ENCODE measurements at places on chromosomes 3 and 15.

DNA sequence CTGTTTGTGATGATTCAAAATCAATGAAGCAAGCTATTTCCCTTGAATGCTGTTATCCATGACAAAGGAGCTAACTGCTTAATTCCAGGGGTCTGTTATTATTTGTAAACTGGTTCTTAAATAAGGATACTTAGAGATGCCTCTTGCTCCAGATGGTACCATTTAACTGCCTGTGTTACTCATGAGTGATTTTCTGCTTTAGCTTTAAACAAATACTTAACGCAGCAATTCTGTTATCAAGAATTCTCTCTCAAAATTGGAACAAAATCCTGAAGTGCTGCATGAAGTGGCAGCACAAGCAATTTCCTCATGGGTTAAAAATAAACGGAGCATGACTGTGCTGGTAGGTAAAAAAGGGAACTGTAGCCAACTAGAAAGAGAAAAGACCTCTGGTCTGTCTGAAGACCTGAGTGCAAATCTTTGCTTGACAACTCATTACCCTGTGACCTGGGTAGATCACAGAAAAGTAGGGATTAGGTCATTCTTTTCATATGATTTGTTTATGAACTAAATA lies 62.5 kb upstream of the GBE1 start:
- DNase-seq: no peak

DNA sequence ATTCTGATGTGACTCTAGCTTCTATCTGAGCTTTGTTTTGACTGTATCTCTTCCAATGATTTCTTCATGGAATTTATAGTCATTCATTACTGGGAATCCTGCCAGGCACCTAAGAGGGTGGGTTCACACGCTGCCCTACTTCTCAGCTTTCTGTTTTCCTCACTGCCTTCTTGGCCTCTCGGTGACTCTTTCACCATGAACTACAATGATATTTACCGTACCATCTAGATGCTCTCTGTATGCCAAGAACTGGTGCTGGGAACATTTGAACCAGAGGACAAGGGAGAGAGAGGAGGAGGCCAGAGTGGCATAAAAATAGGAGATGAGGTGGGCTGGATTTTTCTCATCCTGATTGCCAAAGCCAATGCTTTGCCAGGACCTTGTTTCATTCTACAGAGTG lies 280.0 kb upstream of the P2RY1 start:
- DNase-seq: no peak

GRCh38 chr3:20182206-20182605 lies 3.8 kb downstream of the SGO1 start:
- no peak for DNase-seq

- no peak for DNase-seq
Measured at GRCh38 chr3:27680517-27681246, 41.4 kb downstream of the EOMES start.

DNA sequence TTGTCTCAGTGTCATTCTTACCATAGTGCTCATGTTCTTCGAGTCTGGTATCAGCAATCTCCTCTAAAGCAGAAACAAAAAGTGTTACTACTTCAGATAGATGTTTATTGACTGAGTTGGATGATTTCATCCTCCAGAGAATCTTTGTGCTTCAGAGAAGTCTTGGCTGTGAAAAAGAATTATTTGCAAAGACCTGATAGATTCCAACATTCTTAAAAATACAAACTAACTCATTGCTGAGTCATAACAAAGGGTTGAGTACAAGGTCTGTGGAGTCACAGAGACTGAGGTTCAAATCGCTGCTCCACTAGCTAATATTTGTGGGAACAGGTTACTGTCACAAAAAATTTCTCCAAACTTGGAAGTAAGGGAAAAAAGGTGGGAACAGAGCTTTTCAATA lies 9.0 kb upstream of the STRIT1 start:
- DNase-seq: no peak

- DNase-seq: no peak
Measured at GRCh38 chr15:45534821-45535220, 12.3 kb upstream of the SLC30A4 start.

DNA sequence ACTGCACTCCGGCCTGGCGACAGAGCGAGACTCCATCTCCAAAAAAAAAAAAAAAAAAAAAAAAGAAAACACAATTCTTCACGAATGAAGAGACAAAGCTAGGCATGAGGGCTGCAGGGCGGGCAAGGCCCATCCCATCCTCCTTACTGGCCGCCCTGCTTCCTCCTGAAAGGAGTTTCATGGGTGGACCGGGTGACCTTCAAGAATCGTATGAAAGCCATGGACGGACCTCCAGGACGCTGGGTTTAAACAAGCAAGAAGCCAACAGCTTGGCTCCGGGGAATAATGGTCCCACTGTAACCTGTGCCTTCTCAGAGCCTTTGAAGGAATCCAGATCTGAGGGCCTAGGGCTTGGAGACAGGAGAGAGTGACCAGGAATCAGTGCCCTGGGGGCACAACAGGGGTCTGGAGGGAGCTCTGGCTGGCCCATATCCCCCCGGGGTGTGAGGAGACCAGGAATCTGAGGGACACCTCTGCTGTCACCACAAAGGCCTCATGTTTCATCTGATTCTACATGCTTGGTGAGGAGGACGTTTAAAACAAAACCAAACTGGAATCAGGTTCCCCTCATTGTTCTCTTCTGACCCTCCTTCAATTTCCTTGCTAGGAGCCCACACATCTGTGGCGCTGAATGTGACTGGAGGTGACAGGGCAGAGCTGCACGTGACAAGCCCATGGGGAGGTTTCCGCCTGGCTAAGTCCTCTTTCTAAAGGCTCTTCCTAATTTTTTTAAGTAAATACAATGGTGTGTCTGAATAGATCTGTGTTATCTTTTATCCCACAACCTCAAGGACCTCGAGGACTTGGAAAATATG lies 46.1 kb downstream of the WHAMM start:
- no peak for DNase-seq

- no peak for DNase-seq
Measured at GRCh38 chr3:44926172-44926571, 49.8 kb downstream of the ZDHHC3 start.

GRCh38 chr3:188974856-188975599 lies 196.7 kb upstream of the TPRG1 start:
- no peak for DNase-seq

DNA sequence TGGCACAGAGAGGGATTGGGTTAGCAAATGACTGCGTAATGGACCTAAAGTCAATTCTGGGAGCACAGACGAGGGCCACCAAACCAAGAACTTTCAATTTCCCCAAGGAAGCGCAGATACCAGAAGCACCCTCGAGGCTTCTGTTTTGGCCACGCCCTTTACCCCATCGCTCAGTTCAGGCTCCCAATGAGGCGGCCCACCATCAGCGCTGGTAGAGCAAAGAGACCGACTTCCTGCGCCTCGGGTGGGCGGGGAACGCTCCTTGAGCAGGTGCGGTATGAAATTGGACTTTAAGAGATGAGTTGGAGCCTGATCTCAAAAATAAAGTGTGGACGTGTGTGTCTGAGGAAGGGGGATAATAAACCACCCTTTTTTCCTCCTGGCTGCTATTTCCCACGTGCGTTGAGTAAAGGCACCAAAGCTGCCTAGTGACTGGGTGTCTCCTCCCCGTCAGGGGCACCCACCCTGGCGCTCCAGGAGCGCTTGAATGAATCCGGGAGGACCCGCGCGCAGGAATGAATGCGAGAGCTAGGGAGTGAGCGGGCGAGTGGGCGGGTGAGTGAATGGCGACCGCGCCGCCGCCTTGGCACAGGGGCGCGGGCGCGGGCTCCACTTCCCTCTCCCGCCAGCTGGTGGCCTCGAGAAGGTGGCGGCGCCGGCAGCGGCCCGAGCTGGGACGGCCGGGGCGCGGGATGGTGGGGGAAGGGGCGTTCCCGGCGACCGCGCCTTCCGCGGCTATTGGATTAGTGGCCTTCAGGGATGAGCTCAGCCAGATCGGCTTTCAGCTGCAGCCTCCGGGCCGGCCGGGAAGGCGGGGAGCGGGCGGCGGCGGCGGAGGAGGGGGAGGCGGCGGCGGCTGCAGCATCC lies at the start of gene SPSB4:
Gene SPSB4, plus strand, starts transcription at position 772 of the 867 bp plus-strand sequence. CDS start 14,758 bp downstream, outside the sequence.
- DNase-seq: no peak
